ENCODE measurements at places on chromosomes 13 and 19.
A peak's percentile ranks its signal among the peaks of the same experiment; 100 is the strongest.

DNA sequence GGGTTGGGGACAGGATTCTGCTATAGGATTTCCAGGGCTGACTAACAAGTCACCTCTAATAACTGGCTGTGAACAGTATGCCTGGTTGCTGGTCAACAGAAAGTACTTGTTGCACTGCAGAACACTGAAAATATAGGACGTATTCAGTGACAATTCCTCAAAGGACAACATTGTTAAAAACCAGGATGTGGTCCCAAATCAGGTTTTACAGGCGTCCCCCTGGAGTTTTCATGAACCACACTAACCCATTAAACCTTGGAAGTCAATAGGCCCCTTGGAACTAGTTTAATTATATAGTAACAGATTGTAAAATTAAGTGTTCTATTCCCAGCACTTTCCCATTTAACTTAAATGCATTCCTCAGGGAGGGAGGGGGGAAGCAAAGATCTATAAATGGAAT is 495.4 kb downstream of the TBC1D4 start:
- no peak for DNase-seq

DNA sequence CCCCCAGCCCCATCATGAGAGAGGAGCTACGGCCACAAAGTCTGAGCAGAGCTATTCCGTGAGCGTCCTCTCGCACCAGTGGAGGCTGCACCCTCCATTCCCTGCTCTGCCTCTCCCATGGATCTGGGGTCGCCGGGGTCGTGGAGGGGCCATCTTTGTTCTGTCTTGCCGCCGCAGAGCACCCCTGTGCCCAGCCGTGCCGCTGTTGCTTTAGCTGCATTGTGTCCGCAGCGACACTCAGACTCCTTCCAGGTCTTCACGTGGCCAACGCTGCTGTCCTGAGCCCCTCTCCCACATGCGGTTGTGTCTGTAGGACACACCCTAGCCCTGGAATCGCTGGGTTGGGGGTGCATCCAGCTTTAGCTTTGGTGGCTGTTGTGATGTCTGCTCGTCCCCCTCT is 15.8 kb downstream of the YIPF2 start:
- DNase-seq: no peak

DNA sequence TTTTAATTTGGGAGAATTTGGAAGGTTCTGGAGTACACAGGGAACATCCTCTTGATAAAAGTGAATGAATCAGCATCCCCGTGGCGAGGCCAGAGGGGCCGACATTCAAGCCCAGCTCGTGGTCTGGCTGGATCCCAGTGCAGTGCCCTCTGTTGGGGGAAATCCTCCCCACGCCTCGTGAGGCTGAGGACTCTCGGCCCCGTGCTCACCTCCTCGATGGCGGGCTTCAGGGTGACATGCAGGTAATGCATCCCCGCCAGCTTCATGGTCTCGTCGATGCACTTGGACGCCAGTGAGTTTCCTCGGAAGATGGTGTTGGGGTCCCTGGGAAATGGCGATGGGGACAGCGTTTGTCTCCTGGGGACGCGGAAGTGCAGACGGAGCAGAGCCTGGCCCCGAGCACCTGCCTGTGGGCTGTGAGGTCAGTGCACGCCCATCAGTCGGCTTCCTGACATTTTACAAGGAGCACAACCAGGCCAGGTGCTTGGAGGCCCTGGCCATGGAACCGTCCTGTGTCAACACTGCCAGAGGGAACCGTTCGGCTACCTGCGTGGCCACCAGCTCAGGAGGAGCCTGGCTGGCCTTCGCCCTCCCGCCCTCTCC is 43.3 kb upstream of the C13orf46 start:
- no peak for DNase-seq

DNA sequence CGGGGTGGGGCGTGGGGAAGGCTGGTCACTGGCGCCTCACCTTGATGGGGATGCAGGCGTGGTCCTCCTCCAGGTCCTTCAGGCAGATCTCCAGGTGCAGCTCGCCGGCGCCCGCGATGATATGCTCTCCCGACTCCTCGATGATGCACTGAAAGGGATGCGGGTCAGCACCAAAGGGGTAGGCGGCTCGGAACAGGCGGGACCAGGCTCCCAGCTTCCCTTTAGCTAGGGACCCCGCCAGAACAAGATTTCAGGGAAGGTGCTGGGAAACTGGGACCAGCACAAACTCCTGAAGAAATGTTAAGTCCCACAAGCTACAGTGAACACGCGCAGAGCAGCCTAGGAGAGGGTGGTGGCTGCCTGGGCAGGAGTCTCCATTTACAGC is 6.0 kb downstream of the EEF2 start:
- DNase-seq: no peak

DNA sequence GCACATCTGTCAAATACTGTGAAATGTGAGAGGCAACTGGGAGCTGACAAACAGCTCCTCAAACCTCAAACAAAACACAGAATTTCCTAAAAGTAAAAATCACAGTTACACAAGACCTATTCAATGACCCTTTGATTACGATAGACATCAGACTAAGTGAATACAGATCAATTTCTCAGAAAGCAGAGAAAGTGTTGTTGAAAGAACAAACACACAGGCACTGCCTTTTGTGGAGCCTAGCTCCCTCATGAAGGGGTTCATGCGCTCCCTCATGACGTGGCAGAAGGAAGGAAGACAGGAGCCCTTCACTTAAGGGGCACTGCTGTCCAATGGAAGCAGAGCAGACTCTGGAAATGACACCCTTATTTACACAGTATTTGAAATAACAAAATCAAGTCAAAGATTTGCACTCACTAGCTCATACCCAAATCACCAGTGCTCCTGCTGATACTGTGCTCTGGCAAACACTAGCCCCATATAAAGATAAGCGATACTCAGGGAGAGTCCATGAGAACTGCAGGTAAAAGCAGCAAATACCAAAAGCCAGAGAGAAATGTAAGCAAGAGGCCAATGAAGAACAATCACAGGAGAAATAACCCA is 144.9 kb downstream of the KLF12 start:
- no peak for DNase-seq

- no peak for DNase-seq
Observed at GRCh38 chr13:76703621-76704288, 182.4 kb downstream of the KCTD12 start.

GRCh38 chr13:36818804-36819738 is at the start of gene RFXAP:
Gene RFXAP, plus strand, starts transcription at chr13:36819222. Its CDS starts 136 bp downstream, at chr13:36819358.
- DNase-seq: peak; percentile 52

DNA sequence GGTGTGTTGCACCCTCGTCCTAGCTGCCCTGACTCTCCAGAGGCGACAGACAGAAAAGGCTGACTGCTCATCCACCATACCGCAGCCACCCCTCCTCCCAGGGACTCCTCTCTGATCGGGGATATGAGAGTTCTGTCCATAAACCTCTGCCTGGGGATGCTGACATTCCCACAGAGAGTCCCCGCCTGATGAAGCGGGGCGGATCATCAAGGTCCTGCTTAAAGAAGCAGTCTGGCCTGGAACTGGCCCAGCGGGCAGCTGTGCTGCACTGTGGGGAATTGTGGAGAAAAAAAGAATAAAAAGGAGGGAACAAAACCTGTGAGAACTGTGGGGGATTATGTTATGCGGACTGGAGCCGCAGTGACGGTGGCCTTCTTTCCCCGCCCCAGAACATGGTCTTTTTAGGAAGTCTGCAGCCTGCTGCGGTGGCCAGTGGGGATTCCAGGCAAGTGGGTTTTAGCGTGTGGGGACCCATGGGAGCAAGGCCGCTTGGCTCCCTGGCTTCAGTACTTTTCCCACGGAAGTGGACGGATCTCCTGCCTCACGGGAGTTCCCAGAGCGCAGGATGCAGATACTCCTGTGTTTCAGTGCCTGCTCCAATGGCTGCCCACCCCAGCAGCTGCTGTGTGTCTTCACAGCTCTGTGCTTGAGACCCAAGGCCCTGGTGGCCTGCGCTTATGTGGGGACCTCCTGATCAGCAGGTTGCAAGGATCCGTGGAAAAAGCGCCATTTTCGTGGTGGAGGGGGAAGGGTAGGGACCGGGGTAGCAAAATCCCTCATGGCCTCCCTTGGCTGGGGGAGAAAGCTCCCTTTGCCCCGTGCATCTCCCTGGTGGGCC is 1456.2 kb upstream of the SLC10A2 start:
- DNase-seq: no peak

DNA sequence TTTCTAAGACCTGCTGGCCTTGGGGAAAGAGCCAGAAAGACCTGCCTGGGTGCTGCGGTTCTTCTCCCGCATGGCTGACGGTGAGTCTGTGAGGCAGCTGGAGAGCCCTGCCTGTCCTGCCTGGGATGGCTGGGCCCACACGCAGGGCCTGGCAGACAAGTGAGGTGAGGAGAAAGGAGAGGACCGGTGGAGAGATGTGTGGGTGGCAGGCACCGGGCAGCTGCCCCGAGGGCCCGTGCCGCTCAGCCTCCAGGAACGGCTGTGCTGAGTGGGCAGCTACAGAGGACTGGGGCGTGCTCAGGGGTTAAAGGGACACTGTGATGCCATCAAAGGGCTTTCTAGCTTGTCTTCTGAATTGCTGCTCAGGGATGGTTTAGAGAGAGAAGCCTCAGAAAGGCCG is 53.8 kb downstream of the MLLT1 start:
- no peak for DNase-seq

GRCh38 chr19:41548954-41549688 is 26.8 kb upstream of the CEACAM21 start:
- DNase-seq: no peak

DNA sequence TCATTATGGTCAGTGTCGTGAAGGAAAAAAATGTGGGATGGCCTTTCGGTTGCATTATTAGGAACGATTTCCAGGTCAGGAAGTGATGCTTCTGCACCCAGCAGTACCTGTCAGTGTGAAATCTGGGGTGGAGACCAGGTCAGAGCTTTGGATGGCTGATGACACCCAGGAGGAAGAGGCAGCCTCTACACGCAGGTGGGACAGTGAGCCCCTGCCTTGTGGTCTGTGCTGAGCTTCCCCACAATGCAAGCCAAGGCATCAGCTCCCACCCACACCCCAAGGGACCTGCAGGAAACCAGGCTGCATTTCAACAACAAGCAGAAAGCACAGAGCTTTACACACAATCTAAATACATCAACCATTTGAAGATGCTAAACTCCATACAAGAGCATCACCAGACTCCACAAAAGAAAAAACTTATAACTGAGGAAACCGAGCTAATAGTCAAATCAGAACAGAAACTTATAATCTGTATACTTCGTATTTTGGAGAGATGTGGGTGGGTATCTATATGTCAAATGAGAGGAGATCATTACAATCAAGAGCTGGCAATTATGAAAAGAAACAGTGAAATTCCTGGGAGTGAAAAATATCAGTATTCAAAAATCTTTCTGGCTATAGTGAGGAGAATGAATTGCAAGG is 130.1 kb downstream of the ZDHHC20 start:
- no peak for DNase-seq

DNA sequence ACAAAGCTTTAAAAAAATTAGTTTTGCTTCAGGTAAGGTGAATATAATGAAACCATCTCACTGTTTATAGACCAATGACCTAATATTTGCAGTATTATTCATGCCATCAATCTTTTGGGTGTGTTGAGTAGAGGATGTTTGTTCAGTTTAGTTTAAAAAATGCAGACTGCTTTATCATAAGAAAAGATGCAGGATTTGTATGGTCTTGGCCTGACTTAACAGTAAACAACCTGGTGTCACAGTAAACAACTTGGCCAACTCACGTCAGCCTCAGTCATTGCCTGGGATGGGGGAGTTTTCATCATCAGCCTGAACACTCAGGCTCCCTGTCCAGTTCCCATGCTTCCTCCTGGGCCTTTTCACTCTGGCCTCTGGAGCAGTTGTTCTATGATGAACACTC is 55.1 kb downstream of the LMO7 start:
- DNase-seq: no peak

- no peak for DNase-seq
Observed at GRCh38 chr13:80030491-80030890, 310.4 kb downstream of the SPRY2 start.

DNA sequence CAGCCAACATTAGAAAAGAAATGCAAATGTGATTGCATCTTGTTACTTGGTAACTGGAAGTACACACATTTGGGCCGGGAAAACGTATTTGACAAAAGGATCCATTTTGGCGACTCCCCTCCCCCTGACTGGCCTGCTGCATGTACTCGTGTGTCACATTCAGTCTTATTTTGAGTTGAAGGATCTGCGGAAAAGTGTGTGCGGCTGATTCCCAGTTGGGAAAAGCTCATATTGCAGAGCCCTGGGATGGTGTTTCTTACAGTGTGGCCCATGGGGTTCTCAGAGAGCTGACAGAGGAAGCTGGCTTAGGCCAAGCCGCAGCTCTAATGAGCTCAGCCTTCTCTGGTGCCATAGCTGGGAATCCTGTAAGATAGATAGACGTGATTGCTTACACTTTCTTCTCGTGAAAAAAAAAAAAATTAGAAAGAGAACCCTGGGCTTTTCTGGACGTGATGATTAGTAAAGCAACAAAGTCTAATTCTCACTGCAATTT is 170.3 kb upstream of the ARGLU1 start:
- no peak for DNase-seq

All from NCI-H187 treated with DMSO at 0.1 percent for 48 hours (cell line).